ENCODE measurements at places on chromosomes 5 and 9.

DNA sequence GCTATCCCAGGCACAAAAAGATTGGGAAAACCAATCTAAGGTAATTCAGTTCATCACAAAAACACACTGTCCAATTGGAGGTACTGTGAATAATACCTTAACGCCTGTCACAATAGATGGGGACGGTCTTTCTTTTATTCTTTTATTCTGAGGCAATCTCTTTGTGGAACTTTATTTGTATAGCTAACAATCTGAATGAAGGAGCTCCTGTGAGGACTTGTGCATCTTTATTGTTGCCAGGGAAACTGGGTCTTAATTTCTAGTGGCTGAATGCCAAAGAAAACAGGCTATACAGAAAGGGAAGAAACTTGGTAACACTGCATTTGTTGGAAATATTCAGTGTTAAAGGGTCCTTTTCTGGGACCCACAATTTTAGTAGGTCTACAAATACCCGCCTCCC is 546.9 kb upstream of the C9orf72 start:
- DNase-seq, result no peak

GRCh38 chr5:8340739-8341344 is 471.9 kb downstream of the MTRR start:
- no peak for DNase-seq

- DNase-seq, result no peak
Measured at GRCh38 chr5:72107131-72107900, at the start of gene MAP1B. TSS of gene MAP1B (plus strand) at chr5:72107475. CDS start at chr5:72107532, 57 bp downstream.

DNA sequence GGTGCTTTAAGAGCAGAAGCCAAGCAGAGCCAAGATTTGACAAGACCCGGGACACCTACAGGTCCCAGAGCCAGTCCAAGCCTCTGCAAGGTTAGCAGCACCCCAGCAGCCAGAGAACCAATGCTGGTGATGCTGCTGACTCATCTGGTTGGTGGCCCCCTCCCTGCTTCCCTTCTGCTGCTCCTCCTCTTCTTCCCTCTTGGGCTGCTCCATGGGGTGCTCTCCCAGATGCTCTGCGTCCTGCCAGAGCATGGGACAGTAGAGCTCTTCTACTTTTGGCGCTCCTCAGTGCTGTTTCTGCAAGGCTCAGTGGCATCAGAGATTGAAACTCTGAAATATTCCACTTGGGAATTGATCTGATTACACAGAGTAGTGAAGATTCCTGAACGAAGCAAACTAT is 76.1 kb upstream of the SAP30L start:
- DNase-seq, result no peak

- DNase-seq, result no peak
Measured at GRCh38 chr5:2382776-2383697, 368.4 kb downstream of the IRX2 start.

DNA sequence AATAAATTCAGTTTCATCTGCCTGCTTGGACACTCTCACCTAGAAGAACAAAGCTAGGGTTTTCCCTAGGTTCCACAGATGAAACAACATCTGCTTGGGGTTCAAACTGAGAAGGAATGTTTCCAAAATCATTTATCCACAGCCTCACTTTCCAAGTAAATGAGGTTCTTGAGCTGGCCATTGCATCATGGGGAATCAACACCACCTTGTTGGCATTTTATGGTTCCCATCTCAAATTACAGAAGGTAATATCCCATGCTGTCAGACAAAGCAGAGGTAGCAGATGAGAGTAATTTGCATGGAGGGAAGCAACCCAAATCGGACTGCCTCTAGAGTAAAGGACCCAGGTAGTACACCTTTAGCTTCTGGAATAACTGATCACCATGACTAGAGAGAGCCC is 10.5 kb upstream of the NR4A3 start:
- DNase-seq, result no peak

- DNase-seq, result no peak
Measured at GRCh38 chr5:178413988-178414387, 176.2 kb downstream of the COL23A1 start.

DNA sequence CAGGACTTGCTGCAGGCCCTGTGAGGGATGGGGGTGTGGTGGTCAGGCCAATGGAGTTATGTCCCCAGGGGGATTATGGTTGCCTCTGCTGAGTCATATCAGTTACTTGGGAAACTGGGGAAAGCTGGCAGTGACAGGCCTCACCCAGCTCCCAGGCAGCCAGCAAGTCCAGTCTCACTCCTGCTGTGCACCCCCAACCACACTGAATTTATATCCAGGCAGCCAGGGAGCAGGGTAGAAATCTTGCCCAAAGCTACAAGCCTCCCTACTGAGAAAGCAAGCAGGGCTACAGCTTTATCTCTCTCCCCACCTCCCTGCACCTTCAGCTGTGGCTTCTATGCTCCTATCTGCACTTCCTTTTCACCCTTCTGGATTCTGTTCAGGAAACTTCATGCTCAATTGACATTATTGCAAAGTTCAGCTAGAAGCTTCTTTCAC is 2076.0 kb upstream of the CDH9 start:
- no peak for DNase-seq

DNA sequence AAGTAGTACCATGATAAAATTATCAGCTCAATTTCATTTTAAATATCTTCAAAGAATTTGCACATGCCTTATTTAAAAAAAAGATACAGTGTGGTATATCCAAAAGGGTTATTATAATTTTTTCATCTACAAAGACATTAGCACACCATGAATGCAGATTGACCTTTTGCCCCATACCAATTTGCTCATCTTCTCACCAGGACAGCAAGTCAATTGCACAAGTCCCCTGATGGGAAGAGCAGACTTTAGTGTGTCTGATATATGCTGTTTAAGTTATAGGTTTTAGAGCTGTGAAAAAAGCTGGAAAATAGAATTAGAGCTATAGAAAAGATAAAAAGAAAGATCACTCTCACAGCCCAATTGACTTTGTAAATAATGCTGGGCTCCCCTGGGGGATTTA is 325.8 kb upstream of the CDH6 start:
- DNase-seq, result no peak

DNA sequence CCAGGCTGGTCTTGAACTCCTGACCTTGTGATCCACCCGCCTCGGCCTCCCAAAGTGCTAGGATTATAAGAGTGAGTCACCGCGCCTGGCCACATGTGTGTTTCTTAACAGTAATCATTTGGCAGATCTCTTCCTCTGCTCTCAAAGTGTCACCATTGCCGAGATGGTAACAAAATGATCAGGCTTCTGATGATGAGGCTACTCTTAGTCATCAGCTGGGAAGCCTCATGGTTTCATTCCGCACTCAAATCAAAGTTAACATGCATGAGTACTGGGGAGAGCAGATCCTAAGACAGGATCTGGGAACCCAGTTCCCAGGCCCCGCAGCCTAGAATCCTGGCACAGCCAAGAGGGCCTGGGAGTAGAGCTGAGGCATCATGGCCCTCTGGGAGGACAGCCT is 27.4 kb downstream of the BARHL1 start:
- no peak for DNase-seq

DNA sequence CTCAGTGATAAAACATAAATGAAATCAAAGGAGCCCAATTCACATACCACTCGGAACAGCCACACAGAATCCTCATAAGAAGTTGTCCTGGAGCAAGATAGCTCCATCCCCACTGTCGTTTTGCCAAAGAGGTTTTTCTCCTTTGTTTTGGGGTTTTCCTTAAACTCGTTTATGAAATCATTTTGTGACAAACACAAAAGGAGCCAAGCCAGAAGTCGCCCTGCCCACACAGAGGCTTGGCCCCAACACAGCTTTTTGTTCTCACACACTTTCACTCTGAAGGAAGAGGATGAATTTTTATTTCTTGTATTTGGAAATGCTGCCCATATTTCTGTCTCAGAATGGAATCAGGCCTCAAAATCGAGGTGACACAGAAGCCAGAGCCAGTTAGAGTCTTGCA is 113.4 kb downstream of the HSD17B3 start:
- DNase-seq, result no peak

DNA sequence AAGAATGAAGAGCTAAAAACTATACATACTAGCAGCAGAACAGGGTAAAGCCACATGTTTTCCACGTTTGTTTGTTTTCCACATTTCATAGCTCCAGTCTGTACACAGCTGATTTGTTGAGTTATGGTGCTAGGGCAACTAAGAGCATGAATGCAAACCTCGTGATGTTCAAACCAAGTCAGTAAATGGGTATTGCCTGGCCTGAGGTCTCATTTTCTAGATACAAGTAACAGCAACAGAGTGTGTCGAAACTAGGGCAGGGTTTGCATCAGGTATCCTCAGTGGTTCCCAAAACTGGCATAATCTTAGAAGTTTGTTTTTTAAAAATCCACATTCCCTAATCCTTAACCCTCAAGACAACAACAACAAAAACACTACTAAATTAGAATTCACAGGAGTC is 89.3 kb downstream of the CEMIP2 start:
- no peak for DNase-seq

- DNase-seq, result no peak
Measured at GRCh38 chr5:154608531-154609011, 130.5 kb upstream of the HAND1 start.

GRCh38 chr5:113607361-113607760 is 93.9 kb downstream of the YTHDC2 start:
- no peak for DNase-seq

- no peak for DNase-seq
Measured at GRCh38 chr9:78028926-78029325, 2.7 kb downstream of the GNAQ start.

- peak; percentile 47 for DNase-seq
Measured at GRCh38 chr9:128927731-128928411, 7.1 kb downstream of the PHYHD1 start.

GRCh38 chr9:84950879-84951811 is 281.6 kb downstream of the NTRK2 start:
- no peak for DNase-seq

DNA sequence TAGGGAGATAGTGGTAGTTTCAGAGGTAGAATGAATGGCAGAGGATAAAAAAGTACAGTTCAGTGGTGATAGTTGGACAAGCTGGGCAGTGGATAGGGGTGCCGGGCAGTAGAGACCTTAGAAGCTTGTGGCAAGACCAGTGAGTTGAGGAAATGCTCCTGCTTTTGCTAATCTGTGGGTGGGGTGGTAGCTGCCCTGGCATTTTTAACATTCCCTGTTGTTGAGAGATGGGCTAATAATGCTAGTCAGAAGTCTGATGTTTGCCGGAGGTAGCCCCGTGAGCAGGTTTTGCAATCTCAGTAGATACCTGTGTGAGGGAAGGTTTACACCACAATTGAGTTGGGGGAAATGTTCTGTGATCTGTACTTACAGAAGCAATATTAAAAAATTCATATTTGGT is 91.1 kb downstream of the TRIO start:
- no peak for DNase-seq

DNA sequence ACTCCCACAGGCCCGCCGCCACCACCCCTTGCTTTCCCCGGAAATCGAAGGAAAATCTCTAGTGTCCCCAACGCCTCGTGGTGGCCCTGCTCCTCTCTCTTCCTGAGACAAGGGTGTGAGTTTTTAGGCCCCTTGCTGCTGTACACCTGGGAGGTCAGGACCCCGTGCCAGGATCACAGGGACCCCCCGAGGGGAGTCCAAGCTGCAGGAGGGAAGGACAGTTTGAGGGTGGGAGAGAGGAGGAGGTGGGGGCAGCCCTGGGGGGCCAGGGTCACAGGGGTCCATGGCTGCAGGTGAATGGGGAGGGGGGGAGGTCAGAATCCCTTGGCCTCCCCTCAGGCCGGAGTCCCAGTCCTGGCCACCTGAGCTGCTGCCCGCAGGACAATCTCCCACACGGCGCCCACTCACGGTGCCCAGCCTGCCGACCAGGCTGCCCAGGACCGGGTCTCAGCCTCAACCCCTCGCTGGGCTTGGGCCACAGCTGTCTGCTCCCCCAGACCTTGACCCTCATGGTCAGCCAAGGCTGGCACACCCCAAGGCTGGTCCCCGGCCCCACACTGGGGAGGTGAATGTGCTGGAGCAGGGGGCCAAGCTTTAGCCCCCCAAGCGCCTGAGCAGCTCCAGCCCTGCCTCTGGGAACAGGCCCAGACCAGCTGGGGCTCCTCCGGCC is 19.9 kb downstream of the TPPP start:
- no peak for DNase-seq

DNA sequence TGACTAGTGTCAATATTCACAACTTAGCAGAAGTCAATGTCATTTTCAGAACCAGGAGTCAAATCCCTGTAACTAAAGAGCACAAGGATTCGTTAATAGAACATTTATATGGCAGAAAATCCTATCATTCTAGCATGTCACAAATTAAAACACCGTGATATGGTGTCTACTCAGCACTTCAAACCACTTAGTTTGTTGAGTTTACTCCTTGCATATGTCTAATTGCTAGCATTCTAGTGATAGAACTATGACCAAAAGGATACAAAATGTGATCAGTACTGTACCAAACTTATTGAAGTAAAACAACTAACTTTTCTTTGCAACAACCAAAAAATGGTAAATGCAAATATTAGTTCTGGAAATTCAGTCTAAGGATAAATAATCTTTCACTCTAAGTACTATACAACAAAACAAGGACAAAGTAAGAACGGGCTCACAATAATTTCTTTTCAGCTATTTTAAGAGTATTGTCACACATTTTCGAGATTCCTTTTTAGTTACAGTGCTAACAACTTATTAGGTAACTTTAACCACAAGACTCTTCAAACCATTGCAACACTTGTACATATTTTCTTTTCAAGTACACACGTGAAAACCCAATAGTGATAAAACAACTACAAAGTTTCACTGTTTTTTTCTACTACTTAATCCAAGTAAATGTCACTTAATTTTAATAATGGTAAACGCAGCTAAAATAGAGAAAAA is 845.2 kb upstream of the CDH10 start:
- no peak for DNase-seq

DNA sequence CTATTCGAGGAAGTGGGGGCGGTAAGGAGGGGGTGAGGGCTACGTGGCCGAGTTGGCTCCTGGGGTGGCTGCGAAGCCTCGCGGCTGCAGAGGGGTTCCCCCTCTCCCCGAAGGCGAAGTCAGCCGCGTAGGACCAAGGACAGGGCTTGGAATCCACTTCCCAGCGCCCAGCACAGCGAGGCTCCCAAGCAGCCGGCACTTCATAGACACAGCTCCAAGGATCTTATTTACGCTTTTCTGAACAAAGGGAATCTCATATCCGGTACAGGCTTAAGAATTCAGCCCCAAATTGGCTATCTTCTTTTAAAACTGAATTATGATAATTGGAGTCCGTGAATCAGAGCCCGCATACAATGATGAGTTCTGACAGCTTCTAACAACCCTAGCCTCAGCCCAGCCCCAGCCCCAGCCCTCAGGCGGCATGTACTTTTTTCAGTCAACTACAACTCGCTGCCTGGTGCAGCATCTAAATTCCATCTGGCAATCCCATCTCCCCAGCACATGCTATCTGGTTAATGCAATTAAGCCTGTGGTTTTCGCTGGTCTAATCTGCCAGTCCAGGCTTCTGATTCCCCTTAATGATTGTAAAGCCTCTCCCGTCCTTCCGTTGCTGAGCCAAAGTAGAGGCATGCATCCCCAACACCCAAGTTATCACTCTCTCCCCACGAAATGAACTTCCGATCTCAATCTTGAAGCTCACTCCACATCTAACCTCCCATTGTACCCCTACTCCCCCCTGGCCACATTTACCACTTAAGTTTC is 1.0 kb downstream of the ELAVL2 start:
- DNase-seq, result no peak

- peak; percentile 56 for DNase-seq
Measured at GRCh38 chr9:69671879-69672595, at the start of gene APBA1. TSS of gene APBA1 (minus strand) at chr9:69672371.

GRCh38 chr9:127519301-127520166 is 68.2 kb downstream of the LRSAM1 start:
- DNase-seq, result peak; percentile 14

- no peak for DNase-seq
Measured at GRCh38 chr5:79471556-79471955, 42.4 kb downstream of the HOMER1 start.

- DNase-seq, result no peak
Measured at GRCh38 chr5:123671711-123672456, 159.9 kb downstream of the CSNK1G3 start.

GRCh38 chr5:115180165-115180709 is 10.5 kb upstream of the TRIM36 start:
- no peak for DNase-seq

All from stimulated activated CD4-positive, alpha-beta T cell treated with anti-CD3 and anti-CD28 coated beads, Interleukin-4, amount 100 ng/mL, for 4 hours (primary cell).